CD4-positive, alpha-beta T cell (primary cell): ENCODE measurements at places on chromosomes 7 and 10.

DNA sequence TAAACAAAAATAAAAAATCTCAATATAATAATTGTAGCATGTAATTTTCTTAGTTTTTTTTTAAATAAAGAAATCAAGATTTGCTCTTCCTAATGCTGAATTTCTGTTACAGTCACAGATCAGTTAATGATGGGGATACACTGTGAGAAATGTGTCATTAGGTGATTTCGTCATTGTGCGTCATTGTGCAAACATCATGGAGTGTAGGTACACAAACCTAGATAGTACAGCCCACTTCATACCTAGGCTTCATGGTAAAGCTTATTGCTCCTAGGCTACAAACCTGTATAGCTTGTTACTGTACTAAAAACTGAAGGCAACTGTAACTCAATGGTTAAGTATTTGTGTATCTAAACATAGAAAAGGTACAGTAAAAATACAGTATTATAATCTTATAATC is 74.4 kb upstream of the LSM8 start:
- no peak overlapping the region for H3K27ac ChIP-seq
- no peaks in the 10 kb centered on the region for H3K4me1 ChIP-seq
- no peaks in the 10 kb centered on the region for H3K27me3 ChIP-seq
- no peaks in the 10 kb centered on the region for H3K36me3 ChIP-seq
- H3K4me3 ChIP-seq: no peak overlapping the region
- DNase-seq: no peak

DNA sequence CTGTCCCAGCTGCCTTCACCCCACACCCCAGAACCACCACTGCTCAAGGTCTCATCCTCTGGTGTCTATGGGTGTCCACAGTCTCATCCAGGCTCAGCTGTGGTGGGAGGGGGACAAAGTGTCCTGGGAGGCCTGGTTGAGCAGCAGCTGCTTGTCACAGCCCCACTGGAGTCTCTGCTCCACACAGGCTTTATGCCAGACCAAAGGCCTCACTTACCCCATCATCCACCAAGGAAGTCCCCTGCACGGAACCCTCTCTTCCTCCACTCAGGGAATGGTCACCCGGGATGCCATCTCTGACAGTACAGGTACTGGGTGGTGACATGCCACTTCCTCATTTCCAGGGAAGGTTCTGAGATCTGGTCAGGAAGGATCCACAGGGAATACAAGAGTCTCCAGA is 925.4 kb upstream of the ZNF722 start:
- no peaks in the 10 kb centered on the region for H3K4me1 ChIP-seq
- H3K27me3 ChIP-seq: no peaks in the 10 kb centered on the region
- H3K27ac ChIP-seq: no peak overlapping the region
- DNase-seq: no peak
- H3K36me3 ChIP-seq: no peaks in the 10 kb centered on the region
- no peak overlapping the region for H3K4me3 ChIP-seq

- no peak for DNase-seq
- peaks cover 9% of the 10 kb centered on the region for H3K27me3 ChIP-seq
- no peaks in the 10 kb centered on the region for H3K36me3 ChIP-seq
- no peak overlapping the region for H3K27ac ChIP-seq
These were observed 214.7 kb upstream of the TBX20 start for GRCh38 chr7:35468606-35469005.

DNA sequence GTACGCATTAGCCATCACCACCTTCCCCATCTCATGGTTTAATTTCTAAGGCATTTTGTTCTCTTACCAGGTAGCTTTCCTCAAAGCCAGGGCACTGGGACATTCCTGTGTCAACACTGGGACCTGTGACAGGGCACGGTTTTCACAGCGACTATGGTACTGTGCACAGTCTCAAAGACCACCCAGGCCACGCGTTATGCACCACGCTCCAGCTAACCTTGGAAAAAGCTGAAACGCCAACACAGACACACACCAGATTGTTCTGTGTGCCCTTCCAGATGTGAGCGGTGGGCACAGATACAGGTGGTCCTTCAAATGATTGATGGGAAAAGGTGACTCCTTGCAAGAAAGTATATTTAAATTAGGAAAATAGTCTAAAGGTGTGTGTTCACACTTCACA is 337.3 kb downstream of the WDR37 start:
- no peak overlapping the region for H3K27ac ChIP-seq
- H3K4me1 ChIP-seq: no peaks in the 10 kb centered on the region
- no peaks in the 10 kb centered on the region for H3K36me3 ChIP-seq
- no peak for DNase-seq
- no peak overlapping the region for H3K4me3 ChIP-seq
- H3K27me3 ChIP-seq: no peaks in the 10 kb centered on the region

GRCh38 chr10:47101196-47101595 is 190.0 kb downstream of the PTPN20 start:
- H3K4me1 ChIP-seq: no peaks in the 10 kb centered on the region
- no peaks in the 10 kb centered on the region for H3K36me3 ChIP-seq
- no peaks in the 10 kb centered on the region for H3K27me3 ChIP-seq
